ENCODE measurements at places on chromosomes 5 and 9.
A peak's percentile ranks its signal among the peaks of the same experiment; 100 is the strongest.

- peak; percentile 79 for DNase-seq
Observed at GRCh38 chr5:145697251-145697990, 137.7 kb downstream of the PRELID2 start.

- no peak for DNase-seq
Observed at GRCh38 chr5:77850536-77851175, 74.5 kb upstream of the TBCA start.

DNA sequence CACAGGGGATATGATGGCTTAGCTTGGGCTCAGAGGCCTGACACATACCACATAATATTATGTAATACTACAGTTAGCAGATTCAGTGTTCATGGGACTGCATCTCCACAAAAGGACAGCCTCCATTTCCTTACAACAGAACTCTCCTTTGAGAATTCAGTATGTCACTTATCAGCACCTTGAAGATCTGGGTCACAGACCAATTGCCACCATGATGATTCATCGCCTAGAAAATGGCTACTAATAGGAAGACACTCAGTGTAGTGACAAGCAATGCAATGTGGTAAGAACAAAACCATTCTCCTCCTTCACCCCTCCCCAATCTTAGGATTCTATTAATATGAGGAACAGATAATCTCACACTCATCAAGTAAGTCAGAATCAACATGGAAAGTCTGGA lies 38.7 kb upstream of the PRLR start:
- DNase-seq: no peak

GRCh38 chr9:89721971-89722530 lies 117.2 kb downstream of the GADD45G start:
- no peak for DNase-seq

DNA sequence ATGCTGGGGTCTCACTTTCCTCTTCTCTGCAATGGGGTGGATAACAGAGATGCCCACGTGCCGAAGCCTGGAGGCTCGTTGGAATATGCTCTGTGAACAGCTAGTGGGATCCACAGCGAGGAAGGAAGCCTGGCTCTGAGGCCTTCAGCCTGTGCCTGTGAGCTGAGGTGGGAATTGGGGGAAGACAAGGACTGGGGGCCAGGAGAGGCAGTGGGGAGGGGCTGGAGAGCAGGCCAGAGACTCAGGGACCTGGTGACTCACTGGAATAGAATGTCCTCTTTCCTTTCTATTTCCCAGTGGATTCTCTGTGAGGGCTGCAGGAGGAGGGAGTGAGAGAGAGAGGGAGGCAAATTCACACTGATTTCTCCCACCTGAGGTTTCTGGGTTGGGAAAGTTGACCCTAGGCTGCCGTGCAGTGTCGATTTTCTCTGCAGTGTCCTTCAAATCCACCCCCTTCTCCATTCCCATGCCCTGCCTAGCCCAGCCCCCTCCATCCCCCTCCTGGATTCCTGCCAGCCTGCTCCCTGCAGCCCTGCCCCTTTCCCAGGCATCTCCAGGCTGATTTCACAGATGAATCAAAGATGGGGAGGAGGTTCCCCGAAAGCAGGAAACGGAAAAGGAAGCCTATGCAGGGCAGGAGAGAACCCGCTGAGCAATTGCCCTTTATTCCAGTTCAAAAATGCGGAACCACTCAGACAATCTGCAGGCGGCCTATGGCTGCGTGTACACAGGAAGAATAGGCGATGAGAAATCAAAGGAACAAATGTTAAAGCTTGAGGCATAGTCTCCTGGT lies 1.4 kb upstream of the SPAAR start:
- DNase-seq: peak; percentile 68

DNA sequence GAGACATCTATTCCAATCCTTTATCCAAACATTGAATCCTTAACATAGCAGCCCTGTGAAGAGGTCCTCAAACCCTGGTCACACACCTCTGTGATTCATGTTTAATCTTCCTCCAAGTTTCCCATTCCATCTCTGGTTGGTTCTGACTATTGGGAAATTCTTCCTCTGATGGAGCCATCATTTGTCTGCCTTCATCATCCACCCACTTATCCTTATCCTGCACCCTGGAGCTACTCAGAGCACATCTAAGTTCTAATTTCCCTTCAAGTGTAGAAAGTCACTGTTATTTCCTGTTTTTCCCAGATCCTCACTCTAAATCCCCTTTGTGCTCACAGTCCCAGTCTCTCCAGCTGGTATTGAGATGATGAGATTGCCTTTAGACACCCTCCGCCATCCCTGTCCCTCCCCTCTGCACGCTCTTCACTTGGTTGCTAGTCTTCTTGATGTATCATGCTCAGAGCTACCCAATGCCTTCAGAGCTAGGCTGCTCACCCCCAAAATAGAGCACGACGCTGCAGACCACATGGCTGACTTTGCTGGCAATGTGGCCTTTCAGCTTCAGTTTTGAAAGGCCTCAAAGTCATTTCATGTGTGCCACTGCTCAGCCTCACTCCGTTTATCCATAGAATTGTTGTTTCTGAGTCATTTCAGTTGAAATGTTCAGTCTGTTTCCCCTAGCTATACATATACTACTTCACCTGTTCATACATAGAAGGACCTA lies 154.3 kb downstream of the PALM2AKAP2 start:
- peak; percentile 52 for DNase-seq

Measured in lung microvascular endothelial cell (primary cell).